ENCODE measurements at places on chromosomes 13 and 19.

DNA sequence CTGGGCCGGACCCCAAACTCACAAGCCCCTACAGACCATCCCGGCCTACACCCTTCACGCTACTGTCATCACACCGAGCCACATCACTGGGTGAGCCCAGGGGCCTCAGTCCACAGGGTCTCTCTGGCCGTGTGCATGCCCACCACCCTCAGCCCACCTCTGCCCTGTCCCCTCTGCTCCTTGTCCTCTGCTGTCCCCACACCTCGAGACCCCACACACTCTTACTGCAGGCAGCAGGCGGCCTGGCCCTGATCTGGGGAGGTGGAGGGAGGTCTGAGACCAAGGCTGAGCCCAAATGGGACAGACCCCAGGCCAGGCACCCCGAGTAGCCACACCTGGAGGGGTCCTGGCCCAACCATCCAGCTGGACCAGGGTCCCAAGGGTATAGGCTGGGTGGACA lies 35.2 kb downstream of the PEPD start:
- no peak for DNase-seq

DNA sequence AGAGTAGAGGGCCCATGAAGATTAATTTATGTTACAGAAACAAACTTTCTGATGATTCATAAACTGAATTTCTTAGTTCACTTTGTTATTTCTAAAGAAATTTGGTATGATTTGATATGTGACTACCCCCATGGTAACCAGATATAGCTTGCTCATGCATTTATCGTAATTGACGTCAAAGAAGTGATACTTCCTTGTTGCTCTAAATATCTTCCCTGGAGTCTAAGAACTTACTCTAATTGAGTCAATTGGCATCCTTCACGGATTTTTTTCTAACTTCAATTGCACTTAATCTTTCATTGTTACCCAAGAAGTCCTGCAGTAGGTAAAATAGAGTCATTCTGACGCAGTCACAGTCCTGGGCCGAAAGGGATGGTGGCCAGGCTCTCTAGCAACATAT lies 240.9 kb downstream of the GPC5 start:
- DNase-seq: no peak

DNA sequence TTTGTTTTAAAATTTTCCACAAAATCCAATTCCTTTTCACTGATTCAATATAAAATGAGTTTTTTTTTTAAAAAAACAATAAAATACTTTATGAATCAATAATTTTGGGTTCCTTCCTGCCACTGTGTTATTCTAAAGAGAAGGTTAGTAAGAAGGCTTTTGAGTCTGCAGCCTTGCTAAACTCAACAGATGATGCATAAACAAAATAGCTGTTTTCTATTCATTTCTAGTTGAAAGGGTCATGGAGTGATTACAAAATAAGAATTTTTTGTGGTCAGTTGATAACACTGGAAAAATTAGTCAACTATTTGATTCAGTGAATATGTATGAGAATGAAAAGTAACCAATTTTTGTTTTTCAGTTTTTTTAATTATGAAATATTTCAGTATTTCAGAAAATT lies 169.9 kb downstream of the VWA8 start:
- no peak for DNase-seq

DNA sequence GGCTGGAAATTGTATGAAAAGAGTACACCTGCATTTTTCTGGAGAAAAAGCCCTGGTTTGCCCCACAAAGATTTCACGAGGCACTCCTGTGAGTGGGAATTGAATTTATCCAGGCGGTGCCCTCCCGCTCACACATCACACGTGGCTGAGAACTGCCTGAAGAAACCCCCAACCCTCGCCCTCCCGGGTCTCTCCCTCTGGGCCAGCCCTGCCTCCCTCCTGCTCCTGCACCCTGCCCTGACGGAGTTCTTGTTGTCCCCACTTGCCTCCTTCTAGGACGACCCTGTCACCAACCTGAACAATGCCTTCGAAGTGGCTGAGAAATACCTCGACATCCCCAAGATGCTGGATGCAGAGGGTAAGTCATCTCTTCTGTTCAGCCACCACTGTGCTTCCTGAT lies 35.2 kb downstream of the CAPN12 start:
- no peak for DNase-seq

- no peak for DNase-seq
These were observed 89.7 kb upstream of the CLDN10 start for GRCh38 chr13:95462801-95463200.

GRCh38 chr13:110403721-110404120 lies 96.6 kb downstream of the COL4A2 start:
- DNase-seq: no peak

DNA sequence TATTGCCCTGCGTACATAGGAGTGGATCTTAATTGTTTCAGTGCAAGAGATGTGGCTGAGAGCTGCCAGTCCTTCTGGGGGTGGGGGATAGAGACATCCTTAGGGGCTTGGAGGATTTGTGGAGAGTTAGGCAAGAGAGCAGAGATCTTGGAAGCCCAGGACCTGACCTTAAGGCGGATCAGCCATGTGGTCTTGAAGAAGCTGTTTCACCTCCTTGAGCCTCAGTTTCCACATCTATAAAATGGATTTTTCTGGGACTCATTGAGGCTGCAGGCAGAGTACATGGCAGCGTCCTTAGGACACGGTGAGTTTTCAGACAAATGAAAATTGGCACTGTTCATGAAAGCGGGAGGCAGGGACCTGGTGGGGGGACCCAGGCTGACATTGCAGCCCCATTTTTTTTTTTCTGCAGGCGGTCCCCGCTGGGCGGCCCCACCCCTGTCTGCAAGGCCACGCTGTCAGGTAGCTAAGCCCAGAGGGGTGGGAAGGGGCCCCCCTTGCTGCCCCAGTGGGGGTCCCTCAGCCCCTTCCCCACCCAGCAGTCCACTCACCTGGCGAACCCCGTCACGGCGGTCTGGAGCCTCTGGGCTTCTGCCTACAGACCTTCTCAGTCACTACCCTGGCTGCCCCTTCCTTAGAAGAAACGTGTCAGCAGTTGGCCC lies 30.0 kb downstream of the PDE4A start:
- DNase-seq: no peak

DNA sequence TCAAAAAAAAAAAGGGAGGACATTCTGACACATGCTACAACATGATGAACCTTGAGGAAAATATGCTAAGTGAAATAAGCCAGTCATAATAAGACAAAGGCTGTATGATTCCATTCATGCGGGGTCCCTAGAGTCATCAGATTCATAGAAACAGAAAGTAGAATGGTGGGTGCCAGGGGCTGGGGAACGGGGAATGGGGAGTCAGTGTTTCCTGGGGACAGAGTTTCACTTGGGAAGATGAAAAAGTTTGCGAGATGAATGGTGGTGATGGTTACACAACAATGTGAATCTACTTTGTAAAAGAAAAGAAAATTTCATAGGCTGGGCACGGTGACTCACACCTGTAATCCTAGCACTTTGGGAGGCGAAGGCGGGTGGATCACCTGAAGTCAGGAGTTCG lies 6.1 kb upstream of the CLEC4G start:
- no peak for DNase-seq

DNA sequence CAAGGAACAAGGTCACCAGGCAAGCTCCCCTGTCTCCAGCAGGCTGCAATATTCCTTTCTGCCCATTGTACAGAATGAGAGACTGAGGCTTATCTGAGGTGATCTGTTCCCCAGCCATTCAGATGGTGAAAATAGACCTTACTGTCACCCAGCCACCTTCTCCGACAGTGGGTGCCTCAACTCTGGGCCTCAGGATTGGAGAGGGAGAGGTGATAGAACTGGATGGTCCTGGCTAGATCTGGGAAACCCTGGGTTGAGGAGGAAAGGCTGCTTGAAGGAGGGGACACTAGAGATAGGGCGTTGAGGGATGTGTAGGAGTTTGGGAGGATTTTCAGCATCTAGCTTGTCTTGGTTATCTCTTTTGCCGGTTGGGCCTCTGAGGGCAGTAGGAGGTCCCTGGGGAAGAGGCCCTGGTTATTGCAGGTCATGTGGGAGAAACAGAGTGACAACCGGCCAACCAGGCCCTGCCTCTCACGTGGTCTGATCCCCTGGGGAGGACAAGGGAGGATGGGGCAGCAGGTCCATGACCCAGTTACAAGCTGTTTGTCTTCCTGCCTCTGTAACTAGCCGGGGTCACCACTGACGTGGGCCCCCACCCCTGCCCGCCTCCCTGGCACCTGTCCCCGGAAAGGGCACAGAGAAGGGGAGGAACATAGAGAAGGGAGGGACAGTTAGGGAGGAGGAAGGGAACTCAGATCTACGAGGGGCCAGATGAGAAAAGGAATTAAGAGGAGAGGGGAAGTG lies 8.2 kb downstream of the NFIC start:
- DNase-seq: no peak

DNA sequence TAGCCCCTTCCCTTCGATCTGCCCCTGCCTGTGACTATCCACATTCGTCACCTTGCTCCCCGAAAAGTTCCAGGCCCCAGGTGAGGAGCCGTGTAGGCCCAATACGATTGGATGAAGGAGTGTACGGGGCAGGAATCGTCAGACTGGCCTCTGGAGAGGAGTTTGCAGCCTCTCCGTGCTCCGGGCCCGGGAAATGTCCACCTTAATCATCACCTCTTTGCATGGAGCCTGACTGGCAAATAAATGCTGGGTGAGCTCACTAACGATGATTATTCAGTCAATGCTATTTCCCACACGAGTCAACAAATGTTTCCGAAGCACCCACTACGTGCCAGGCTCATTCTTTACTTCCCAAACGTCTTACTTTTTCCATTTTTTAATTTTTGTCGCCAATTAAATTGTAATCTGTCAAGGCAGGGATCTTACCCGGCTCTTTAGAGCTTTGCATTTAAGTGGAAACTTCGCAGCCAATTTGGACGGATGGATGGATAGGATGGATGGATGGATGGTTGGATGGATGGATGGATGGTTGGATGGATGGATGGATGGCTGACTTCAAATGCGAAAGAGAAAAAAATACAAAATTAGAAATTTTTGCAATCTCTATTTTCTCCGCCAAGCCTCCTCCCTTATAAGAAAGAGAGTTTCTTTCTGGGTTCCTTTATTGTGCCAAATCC lies 45.8 kb downstream of the TGDS start:
- no peak for DNase-seq

DNA sequence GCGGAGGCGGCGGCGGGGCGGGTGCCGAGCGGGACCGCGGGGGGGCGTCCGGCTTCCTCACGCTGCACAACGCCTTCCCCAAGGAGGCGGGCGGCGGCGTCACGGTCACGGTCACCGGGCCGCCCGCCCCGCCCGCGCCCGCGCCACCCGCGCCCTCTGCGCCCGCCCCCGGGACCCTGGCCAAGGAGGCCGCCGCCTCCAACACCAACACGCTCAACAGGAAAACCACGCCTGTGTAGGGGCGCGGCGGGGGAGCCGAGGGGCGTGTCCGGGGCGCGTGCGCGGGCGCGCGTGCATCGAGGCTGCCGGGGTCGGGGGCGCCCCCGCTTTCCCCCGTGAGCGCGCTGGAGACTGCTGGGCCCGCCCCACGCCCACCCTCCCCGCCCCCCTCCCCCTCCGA lies 8.8 kb upstream of the CACNG6 start:
- DNase-seq: no peak

DNA sequence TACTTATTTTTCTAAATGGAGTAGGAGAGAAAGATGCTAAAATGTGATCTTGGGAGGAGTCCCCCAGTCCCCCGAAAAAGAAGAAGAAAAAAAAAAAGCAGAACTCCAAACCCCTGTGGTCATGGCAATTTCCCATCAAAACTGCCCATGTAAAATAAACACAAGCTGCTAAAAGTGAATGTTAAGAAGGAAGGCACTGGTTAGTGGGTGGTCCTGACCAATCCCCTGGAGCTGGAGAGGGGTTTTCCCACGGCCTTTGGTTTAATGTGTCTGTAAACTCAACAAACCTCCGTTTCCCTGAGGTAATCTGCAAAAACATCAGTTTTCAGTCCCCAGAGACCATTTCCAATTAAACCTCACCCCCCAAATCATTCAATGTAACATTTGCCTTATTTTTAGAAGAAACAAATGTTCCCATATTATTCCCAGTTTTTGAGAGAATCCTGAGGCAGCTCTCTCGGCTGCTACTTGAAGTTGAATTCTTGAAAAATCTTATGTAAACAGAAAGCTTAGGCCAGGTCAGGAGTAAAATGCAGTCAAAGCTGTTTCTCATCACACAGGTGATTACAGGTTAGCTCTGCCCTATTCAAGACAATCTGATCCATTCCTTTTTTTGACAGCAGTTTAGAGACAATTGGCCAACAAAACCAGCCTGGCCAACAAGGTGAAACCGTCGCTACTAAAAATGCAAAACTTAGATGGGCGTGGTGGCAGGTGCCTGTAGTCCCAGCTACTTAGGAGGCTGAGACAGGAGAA lies 17.0 kb downstream of the RAB3D start:
- DNase-seq: no peak

- DNase-seq: no peak
These were observed 2.2 kb upstream of the NUP62 start for GRCh38 chr19:49931293-49932040.

GRCh38 chr19:54154603-54155345 lies 4.7 kb downstream of the LENG1 start:
- no peak for DNase-seq

GRCh38 chr13:81577601-81578195 lies 1236.8 kb upstream of the SPRY2 start:
- DNase-seq: no peak

DNA sequence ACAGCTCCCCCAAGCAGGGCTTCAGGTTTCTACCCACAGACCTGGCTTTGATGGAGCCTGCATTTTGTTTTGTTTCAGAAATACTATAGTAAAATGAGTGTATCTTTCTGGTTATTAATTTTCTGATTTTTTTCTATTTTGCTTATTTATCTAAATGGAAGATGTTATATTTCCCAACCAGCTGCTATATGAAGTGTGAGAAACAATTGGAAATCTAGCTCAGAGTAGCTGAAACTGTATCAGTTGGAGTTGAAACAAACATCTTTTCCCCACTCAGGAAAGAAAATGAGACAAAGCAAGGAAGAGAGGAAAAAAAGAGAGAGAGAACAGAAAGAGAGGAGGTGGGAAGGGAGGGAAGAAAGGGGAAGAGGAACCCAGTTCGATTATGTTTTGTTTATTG lies 358.5 kb upstream of the ZNF507 start:
- no peak for DNase-seq

DNA sequence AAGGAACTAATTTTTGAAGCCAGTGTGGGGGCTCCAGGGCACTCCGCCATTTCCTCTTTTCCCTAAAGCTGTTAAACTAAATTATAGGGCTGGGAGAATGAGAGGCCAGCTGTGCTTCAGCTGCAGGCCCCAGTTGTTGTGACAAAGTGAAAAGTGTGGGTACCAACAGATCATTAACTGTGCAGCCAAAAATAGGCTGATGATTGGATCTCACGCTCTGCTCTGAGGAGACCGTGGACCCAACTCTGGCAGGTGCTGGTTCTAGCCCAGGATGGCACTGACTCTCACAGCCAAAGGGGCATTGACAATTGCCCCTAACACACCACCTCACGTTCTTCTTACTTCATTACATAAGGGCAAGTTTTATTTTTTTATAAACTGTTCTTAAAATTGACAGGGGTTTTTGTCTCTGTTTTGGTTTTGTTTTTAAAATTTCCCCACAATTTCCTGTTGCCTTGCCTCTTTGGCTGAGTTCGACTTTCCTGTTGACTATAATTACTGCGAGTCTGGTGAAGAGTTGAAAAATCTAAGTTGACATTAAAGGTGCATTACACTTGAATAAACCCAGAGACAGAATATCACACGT lies 391.0 kb downstream of the FGF9 start:
- no peak for DNase-seq
